ENCODE measurements at places on chromosomes 5 and 9. TPM values are rescaled to one million over a fixed set of nuclear protein-coding genes. Genes with fewer than 3 reads are reported as not detected.

The CCDC192 gene
- total RNA-seq: not detected

The ZNF483 gene
- total RNA-seq: 1.4 TPM

The PHYHD1 gene
- total RNA-seq: 2.2 TPM

The CYSTM1 gene
- total RNA-seq: 6.7 TPM

The KCNV2 gene
- total RNA-seq: not detected

The CDX1 gene
- 0.18 TPM for total RNA-seq

The NUTM2G gene
- not detected for total RNA-seq

The SUSD3 gene
- 0.54 TPM for total RNA-seq

The ECPAS gene
- 78.9 TPM for total RNA-seq

The LECT2 gene
- total RNA-seq: not detected

The AOPEP gene
- total RNA-seq: 38.7 TPM

Measured in IMR-90 (cell line).